ENCODE measurements at places on chromosomes 5 and 9. TPM values are rescaled to one million over a fixed set of nuclear protein-coding genes. Genes with fewer than 3 reads are reported as not detected.

Gene REEP2
- 17.7 TPM for polyA plus RNA-seq

Gene LHX6
- 0.09 TPM for polyA plus RNA-seq

Gene OR1Q1
- polyA plus RNA-seq = 0.17 TPM

Gene EEIG1
- 21.4 TPM for polyA plus RNA-seq

Gene DCP2
- polyA plus RNA-seq = 7.9 TPM

Gene FOXD4L6
- not detected for polyA plus RNA-seq

Gene GRAMD2B
- 26.8 TPM for polyA plus RNA-seq

Gene BAAT
- polyA plus RNA-seq = 0.02 TPM

Gene FOXD4L4
- not detected for polyA plus RNA-seq

DNA sequence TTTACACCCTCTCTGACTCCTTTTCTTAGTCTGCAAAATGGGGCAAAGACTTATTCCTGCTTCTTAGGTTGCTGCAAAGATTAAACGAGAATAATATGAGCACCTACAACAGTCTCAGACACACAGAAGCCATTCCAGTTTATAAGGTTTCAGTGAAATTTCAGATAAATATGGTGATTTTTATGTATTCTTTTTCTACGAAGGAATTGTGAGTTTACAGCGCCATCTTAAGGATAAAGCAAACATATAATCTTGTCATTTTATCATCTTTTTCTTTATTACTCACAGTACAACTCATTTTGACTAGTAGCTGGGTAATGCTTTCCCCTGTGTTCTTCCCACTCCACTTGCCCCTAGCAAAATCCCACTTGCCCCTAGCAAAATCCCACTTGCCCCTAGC, 29.2 kb upstream of the SMC5 start:
- H3K27me3 ChIP-seq = no peaks in the 10 kb centered on the region
- no peak for DNase-seq
- H3K4me1 ChIP-seq = peaks cover 6% of the 10 kb centered on the region
- no peak overlapping the region for H3K27ac ChIP-seq
- H3K4me3 ChIP-seq = no peak overlapping the region

- H3K36me3 ChIP-seq = no peaks in the 10 kb centered on the region
- H3K27me3 ChIP-seq = no peaks in the 10 kb centered on the region
- peak within 1 kb of the TSS; percentile 78 for H3K4me3 ChIP-seq
Measured at GRCh38 chr5:34656001-34656699, at the start of gene RAI14. TSS of gene RAI14 (plus strand) at chr5:34656328. CDS start at chr5:34686920, 30,592 bp downstream.

DNA sequence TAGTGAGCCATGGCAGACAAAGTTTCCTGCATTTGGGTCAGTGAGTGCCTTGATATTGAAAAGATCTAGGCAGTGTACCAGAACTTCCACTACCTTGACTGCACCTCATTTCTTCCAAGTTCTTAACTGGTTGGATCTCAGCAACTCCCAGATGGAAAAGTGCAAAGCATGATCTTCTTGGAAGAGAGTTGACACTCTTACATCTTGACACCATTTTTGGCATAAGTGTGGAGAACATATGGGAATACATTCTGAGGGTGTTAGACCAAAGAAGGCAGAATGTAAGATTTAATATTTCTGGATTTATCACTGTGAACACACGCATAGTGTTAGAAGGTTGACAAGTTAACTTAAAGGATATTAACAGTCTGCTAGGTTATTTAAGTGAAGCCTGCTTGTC, 555.1 kb upstream of the CTNND2 start:
- no peaks in the 10 kb centered on the region for H3K36me3 ChIP-seq
- H3K4me3 ChIP-seq = no peak overlapping the region

- H3K4me3 ChIP-seq = no peak overlapping the region
- no peaks in the 10 kb centered on the region for H3K36me3 ChIP-seq
- no peak for DNase-seq
- no peaks in the 10 kb centered on the region for H3K4me1 ChIP-seq
- H3K27me3 ChIP-seq = no peaks in the 10 kb centered on the region
Measured at GRCh38 chr9:86994231-86994630, 46.9 kb upstream of the GAS1 start.

GRCh38 chr9:90290716-90291485, 351.7 kb downstream of the DIRAS2 start:
- peak; percentile 35 for DNase-seq
- no peaks in the 10 kb centered on the region for H3K27me3 ChIP-seq
- no peaks in the 10 kb centered on the region for H3K36me3 ChIP-seq
- H3K4me3 ChIP-seq = no peak overlapping the region
- H3K4me1 ChIP-seq = no peaks in the 10 kb centered on the region
- H3K27ac ChIP-seq = no peak overlapping the region

- peak; percentile 56 for DNase-seq
- no peak overlapping the region for H3K27ac ChIP-seq
- H3K27me3 ChIP-seq = no peaks in the 10 kb centered on the region
- no peaks in the 10 kb centered on the region for H3K36me3 ChIP-seq
- no peak overlapping the region for H3K4me3 ChIP-seq
Measured at GRCh38 chr5:10328323-10328722, 20.6 kb upstream of the CMBL start.

DNA sequence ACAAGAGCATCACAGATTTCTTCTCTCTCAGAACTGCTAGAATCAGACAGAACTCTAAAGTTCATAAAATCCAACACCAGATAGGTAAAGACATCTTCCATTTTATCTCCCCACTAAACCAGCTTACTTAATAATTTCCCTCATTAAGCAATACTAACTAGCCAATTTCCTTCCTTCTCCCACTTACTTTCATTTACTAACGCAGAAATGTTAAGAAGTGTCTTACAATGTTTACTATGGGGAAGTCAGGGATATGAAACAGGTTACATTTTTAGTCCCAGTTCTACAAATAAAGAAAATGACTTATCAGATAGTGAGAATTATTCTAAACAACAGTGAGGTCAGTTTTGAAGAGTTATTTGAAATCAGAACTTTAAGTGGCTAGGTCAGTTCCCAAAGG, 236.5 kb downstream of the FBXL17 start:
- DNase-seq = no peak
- H3K27ac ChIP-seq = no peak overlapping the region
- H3K4me1 ChIP-seq = no peaks in the 10 kb centered on the region
- no peak overlapping the region for H3K4me3 ChIP-seq
- H3K36me3 ChIP-seq = no peaks in the 10 kb centered on the region
- no peaks in the 10 kb centered on the region for H3K27me3 ChIP-seq

GRCh38 chr9:3014178-3014577, 170.3 kb upstream of the PUM3 start:
- H3K27ac ChIP-seq = no peak overlapping the region
- H3K4me3 ChIP-seq = no peak overlapping the region
- no peaks in the 10 kb centered on the region for H3K4me1 ChIP-seq
- no peak for DNase-seq
- no peaks in the 10 kb centered on the region for H3K36me3 ChIP-seq

DNA sequence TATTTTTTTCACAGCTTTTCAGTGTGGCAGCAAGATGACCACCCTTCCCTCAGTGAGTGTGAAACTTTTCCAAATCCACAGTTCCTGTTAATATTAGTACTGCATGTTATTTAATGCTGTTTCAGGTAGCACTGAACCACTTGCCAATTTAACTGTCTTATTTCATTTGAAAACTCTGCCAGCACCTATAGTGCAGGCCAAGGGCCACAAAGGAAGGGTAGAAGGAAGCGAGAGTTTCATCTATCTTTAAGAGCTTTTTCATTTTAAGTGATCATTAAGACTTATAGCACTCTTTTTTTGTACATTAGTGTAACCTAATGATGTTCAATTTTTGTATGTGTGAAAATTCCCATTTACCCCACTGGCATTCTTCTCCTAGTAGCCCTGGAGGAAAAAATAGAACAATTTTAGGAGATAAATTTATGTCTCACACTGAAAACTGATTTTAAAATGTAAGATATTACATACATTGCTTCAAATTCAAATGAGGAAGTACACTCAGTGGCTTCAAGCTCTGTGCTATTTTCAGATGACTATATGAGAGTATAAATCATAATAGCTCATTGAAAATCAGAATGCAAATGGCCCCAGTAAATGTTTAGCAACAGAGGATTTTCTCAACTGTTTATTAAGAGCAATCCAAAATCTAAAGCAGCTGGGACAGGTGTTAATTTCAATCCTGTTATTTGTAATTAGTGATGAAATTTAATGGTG, 820.5 kb downstream of the PTPRD start:
- H3K4me3 ChIP-seq = no peak overlapping the region
- no peak for DNase-seq
- H3K4me1 ChIP-seq = no peaks in the 10 kb centered on the region
- no peaks in the 10 kb centered on the region for H3K36me3 ChIP-seq
- no peak overlapping the region for H3K27ac ChIP-seq

All from fibroblast of lung (primary cell).